Non-pigmented ciliary epithelial cell (primary cell): ENCODE measurements at places on chromosomes 12 and 14.

GRCh38 chr14:77201696-77202095, 20.1 kb downstream of the TMEM63C start:
- no peak for DNase-seq

DNA sequence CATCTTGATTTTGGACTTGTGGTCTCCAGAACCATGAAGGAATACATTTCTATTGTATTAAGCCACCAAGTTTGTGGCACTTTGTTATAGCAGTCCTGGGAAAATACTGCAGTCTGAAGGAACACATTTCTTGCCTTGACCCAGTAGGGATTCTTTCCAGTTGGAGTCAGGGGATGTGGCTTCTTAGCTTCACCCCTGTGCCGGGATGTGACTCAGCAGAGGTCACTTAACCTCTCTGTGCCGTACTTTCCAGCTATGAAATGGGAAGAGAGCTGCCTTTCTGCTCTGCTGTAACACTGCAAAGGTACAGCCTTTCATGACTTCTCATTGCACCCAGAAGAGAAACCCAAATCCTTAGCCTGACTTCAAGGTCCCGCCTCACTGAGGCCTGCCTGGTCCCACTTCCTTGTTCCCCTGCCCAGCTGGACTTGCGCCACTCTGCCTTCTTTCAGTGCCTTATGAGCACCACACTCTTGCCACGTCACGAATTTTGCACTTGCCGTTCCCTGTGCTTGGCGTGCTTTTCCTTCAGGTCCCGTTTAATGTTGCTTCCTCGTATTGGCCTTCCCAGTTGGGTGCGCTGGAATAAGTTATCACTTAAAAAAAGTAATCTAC, 24.2 kb downstream of the CHST11 start:
- DNase-seq, result peak; percentile 77

- no peak for DNase-seq
Observed at GRCh38 chr12:5273709-5274108, 158.2 kb upstream of the NTF3 start.

- no peak for DNase-seq
Observed at GRCh38 chr12:111434680-111435338, 29.1 kb downstream of the SH2B3 start.

DNA sequence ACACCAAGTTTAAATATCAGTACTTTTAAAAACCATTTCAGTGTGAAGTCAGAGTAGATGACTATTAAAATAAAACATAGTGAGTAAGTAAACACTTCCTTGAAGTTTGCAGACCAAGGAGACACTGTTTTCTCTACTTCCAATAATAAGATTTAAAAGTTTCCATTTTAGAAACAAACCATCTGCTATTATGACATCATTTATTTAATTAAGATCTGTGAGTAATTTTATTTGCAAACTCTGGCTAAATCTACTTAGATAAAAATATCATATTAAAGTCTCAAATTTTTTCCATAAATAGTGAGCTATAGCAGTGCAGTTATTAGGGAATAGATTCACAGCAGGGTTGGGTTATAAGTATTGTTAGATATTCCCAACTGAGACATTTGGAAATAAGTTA, 1267.0 kb upstream of the FLRT2 start:
- no peak for DNase-seq
